ENCODE measurements at places on chromosomes 7 and 10.

GRCh38 chr10:48506147-48506917 lies 98.5 kb downstream of the ARHGAP22 start:
- DNase-seq = no peak

DNA sequence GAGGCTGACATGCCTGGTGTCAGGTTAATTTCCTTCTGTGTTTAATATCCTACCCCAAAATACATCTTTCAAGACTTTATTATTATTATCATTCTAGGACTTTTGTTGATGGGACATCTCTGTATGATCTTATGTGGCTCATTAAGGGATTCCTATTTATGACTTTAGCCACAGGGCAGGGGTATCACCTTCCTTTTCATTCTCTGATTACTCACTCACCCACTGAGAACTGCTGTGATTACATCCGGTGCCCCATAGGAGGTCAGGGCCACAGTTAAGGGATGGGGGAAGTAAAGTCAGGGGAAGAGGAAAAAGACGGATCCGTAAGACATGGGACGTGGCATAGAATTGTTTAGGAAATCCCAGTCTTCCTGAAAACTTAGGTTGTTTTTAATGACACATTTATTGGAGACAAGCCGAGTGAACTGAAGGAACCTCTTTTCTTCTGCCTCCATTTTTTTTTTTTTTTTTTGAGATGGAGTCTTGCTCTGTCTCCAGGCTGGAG lies 61.0 kb upstream of the PITRM1 start:
- DNase-seq = no peak

DNA sequence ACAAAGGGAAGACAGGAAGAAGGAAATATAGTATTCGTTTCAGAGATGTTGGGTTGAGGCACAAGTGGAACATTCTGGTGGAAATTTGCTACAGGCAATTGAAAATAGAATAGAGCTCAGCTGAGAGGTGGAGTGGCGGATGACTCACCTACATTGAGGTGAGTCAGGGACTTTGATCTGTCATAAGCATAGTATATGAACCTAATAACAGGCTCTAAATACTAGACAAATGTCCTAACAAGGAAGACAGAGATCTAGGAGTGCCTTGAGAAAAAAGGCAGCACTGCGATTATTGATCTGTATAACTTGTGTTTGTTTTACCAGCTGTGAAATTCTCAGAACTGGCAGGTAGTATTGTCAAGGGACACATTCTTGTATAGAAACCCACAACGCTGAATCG lies 907 bp upstream of the IFRD1 start:
- peak; percentile 24 for DNase-seq

DNA sequence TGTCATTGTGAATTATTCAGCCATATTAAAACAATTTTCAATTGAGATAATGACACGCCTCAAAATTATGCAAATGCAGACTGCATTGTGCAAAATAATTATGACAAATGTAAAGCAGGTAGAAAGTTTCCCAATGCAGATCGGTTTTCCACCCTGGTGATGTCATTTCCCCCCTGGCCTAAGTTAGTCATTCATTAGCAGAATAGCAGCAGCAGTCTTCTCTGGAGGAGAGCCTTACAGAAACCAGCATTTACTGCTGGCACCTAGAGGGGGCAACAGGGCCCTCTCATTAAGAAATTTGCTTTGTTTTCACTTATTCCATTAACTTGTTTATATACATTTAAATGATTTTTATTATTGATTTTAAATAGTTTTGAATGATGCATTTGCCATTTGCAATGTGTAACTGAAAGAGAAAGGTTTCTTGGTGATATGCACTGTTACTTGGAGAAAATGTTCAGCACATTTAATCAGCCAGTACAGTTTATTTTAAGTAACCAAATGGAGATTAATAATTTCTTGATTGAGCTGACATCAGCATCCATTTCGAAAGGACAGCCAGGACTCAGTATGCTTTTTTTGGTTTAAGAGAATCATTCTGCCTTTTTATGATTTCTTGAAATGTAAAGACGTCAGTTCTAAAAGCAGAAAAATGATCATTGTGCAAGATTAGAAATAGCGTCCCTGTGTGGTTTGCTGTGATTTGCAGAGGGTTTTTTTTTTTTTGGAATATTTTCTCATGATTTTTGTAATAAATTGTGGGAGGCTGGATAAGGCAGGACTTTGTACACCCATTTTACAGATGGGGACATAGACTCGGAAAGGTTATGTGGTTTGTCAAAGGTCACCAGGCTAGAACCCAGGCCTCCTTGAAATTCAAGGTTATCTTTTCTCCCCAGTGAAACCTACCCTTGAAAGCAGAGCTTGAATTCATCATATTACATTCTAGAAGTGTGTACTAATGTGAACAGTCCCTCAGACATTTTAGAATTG lies 3.5 kb downstream of the ARID5B start:
- DNase-seq = peak; percentile 17

DNA sequence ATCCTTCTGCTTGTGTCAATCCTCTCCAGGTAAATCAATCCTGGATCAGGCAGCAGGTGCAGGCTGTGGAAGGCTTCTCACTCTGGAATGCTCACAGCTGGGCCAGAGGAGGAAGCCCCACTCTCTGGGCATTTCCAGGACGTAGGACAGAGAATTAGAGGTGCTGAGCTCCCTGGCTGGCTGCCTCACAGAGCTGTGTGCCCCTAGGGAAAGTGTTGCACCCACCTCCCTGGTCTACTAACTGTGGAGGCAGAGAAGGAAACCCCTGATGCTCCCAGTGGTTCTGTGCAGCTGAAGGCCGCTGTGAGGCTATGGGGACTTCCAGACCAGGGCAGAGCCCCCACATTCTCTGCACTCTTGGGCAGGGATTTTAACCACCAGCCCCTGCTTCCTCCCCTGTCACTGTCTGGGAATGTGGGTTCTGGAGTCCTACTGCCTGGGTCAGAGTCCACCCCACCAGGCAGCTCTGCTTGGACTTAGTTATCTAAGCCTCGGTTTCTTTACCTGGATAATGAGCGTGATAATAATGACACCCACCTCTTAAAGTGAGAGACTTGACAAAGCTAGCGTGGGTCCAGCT lies 73.5 kb upstream of the EEPD1 start:
- no peak for DNase-seq
